ENCODE measurements at places on chromosomes 12 and 14.
A peak's percentile ranks its signal among the peaks of the same experiment; 100 is the strongest.

- DNase-seq: no peak
Measured at GRCh38 chr12:81987371-81987770, 228.2 kb upstream of the PPFIA2 start.

DNA sequence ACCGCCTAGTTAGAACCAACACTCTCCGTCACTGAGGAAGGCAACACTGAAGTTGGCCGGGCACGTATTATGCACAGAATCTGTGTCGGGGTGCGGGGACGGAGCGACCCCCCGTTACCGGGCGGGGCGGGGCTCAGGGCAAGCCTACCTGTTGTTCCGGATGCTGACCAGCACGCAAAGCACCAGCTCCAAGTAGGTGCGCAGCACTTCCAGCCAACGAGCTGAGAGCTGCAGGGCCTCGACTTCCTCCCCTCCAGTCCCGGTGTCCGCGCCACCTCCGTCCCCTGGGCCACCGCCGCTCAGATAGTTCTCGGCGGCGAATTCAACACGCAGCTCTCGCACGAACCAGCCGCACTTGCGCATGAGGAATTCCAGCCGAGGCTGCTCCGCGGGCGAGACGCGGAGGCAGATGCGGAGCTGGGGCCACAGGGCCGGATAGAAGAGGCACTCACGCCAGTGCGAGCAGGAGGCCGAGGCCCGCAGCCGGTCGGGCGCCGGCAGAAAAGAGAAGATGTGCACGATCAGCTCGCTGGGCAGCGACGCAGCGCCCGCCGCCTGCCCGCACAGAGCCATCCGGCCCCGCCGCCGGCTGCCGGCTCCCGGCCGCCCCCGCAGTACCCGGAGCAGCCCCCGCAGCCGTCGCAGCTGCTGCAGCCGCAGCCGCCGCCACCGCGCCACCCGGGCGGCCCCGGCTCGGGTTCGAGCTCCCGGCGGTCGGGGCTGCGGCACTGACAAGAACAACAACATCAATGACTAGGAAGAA, 636 bp downstream of the FBXO33 start:
- peak; percentile 71 for DNase-seq

GRCh38 chr12:10140001-10140400, 10.0 kb upstream of the CLEC7A start:
- no peak for DNase-seq

DNA sequence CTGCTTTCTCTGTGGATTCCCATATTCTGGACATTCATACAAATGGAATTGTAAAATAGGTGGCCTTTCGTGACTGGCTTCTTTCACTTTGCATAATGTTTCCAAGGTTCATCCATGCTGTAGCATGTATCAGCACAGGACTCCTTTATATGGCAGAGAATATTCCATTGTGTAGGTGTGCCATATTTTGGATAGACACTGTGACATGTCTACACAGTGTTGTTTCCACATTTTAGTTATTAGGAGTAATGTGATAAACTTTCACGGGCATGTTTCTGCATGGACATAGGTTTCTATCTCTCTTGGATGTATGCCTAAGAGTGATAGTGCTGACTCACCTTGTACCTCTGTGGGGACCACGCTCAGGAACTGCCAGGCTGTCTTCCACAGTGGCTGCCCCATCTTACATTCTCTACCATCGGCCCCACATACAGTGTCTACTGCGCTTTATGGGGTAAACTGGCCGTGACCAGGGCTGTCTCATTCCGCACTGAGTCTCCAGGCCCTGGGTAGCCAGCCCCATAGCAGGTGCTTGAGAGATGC, 7.1 kb upstream of the KRT84 start:
- no peak for DNase-seq

GRCh38 chr12:123034022-123034541, 53.6 kb downstream of the ARL6IP4 start:
- no peak for DNase-seq

Data from 8988T (cell line).